Activated T-helper 2 cell treated with anti-CD3 and anti-CD28 coated beads, Interferon-gamma antibody, Interleukin-2, Interleukin-4, amounts not matched to agents 10 μg/mL and 5 μg/mL and 100 μg/mL, durations not matched to agents 14 hours and 24 hours and 36 hours (primary cell): ENCODE measurements at places on chromosomes 6 and 20.
A peak's percentile ranks its signal among the peaks of the same experiment; 100 is the strongest.

GRCh38 chr6:109483735-109484057 lies 677 bp upstream of the ZBTB24 start:
- H3K4me1 ChIP-seq = peaks cover 44% of the 10 kb centered on the region
- DNase-seq = no peak
- H3K27ac ChIP-seq = peak overlapping the region; percentile 42
- H3K4me3 ChIP-seq = peak overlapping the region; percentile 73
- H3K27me3 ChIP-seq = no peaks in the 10 kb centered on the region

- no peak for DNase-seq
- H3K27me3 ChIP-seq = no peaks in the 10 kb centered on the region
- no peak overlapping the region for H3K27ac ChIP-seq
- no peak overlapping the region for H3K4me3 ChIP-seq
- peaks cover 25% of the 10 kb centered on the region for H3K4me1 ChIP-seq
- peaks cover 29% of the 10 kb centered on the region for H3K36me3 ChIP-seq
Measured at GRCh38 chr6:118859517-118860064, 34.4 kb upstream of the ASF1A start.

DNA sequence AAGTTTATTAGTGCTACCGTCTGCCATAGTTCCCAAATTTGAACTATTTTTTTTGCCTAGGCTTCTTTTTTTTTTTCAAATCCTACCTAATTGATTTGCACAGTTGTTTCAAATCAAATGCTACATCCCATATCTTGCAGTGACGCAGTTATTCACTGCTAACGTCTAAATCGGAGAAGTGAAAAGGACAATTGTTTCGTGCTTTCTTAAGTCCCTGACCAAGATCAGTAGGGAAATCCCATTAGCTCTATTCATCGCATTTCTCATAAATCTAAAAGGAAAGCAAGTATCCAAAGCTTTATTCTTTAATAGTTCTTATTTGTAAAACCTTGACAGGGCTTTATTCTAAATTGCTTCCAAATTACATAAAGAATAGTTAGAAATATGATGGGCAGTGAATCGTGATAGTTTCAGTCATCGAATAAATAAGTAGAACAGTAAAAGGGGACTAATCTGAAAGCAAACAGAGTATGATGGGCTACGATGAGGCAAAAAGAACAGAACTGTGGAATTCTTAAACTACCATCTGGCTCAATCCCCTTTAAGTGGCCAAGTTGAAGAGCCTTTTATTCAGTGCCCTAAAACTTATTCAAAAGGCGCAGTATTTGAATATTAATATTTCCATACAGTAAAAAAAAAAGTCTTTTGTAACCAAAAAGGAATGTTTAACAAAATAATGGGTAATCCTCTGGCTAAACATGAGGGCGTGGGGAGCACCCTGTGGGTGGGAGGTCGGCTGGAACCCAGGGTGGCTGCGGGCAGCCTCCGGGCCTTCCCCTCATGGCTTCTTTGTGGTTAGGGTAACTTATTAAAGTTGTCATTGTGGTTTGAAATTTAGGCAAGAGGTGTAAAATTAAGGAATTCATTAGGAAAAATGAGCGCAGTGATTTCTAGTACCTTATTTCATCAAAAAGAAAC lies 3.0 kb upstream of the ARID1B start:
- no peak overlapping the region for H3K4me3 ChIP-seq
- no peak for DNase-seq
- no peaks in the 10 kb centered on the region for H3K27me3 ChIP-seq
- peaks cover 19% of the 10 kb centered on the region for H3K4me1 ChIP-seq

DNA sequence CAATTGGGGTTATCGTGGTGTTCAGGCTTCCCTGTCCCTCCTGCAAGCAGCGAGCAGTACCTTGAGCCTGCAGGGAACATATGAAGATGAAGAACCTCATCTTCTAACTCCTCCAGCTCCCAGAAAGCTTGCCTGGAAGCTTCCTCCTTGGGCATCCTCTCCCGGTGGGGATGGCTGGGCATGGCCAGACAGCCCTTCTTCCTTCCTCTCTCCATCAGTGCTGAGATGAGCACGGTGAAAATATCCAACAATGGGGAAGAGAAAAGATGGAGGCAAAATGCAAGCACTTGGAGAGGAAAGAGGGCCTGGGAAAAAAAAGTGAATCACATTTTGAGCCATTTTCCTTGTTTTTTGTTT lies 107.7 kb upstream of the FOXA2 start:
- H3K27ac ChIP-seq = no peak overlapping the region
- H3K36me3 ChIP-seq = no peaks in the 10 kb centered on the region
- H3K27me3 ChIP-seq = no peaks in the 10 kb centered on the region
- no peaks in the 10 kb centered on the region for H3K4me1 ChIP-seq
- DNase-seq = no peak

DNA sequence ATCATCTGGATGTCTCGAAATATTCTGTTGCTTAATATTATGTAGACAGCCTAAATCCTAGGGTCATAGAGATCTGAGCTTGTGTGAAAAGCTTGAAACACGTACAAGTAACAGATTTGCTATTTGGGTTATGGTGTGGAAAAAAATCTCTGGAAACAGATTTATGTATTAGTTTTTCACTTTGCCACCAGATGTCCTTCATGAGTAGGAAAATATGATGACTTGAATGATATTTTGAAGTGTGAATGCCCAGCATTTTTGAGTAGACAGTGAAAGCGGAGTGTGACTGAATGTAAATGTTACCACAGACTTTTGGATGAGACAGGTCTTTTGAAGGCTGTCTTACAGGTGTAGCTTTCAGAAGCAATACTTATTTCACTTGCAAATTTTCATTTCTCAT lies 4.2 kb upstream of the BMP6 start:
- peaks cover 47% of the 10 kb centered on the region for H3K27me3 ChIP-seq
- no peak overlapping the region for H3K4me3 ChIP-seq
- H3K36me3 ChIP-seq = no peaks in the 10 kb centered on the region
- no peak for DNase-seq

- H3K36me3 ChIP-seq = no peaks in the 10 kb centered on the region
- H3K4me1 ChIP-seq = peaks cover 6% of the 10 kb centered on the region
- peaks cover 40% of the 10 kb centered on the region for H3K27me3 ChIP-seq
- DNase-seq = no peak
- no peak within 1 kb of the TSS for H3K27ac ChIP-seq
- H3K4me3 ChIP-seq = peak within 1 kb of the TSS; percentile 71
Measured at GRCh38 chr6:153131037-153131981, at the start of gene RGS17. Gene RGS17, minus strand, starts transcription at chr6:153131282. Its CDS starts 87,264 bp downstream, at chr6:153044018.

- H3K27me3 ChIP-seq = no peaks in the 10 kb centered on the region
- H3K4me3 ChIP-seq = peak overlapping the region; percentile 45
- peaks cover 82% of the 10 kb centered on the region for H3K4me1 ChIP-seq
Measured at GRCh38 chr20:51529081-51529681, 13.3 kb downstream of the NFATC2 start.

GRCh38 chr20:43746344-43747137 lies 19.7 kb upstream of the GTSF1L start:
- no peak overlapping the region for H3K4me3 ChIP-seq
- H3K27ac ChIP-seq = no peak overlapping the region
- H3K4me1 ChIP-seq = peaks cover 29% of the 10 kb centered on the region
- no peaks in the 10 kb centered on the region for H3K36me3 ChIP-seq
- H3K27me3 ChIP-seq = no peaks in the 10 kb centered on the region
- no peak for DNase-seq

DNA sequence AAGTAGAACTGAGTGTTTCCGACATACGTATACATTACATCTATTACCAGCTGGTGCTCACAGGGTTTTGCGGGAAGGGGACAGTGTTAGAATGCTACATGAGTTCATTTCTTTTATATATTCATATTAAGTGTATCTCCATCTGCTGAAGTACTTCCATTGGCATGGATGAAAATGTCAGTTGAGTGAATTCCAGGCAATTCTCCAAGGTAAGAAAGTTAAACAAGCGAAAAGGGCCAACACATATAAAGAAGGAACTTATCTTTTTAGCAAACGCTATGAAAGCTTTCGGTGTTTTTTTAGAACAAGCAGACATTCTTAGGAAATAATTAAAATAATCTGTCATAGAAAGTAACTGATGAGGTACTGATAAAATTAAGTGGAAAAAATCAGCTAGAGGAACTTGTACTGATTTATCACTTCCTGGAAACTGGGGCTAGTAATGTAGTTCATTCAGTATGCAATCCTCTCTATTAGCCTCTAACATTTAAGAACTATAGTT lies 34.6 kb downstream of the RNF146 start:
- H3K27me3 ChIP-seq = no peaks in the 10 kb centered on the region
- H3K36me3 ChIP-seq = peaks cover 41% of the 10 kb centered on the region
- peak overlapping the region; percentile 2 for H3K4me3 ChIP-seq
- peaks cover 23% of the 10 kb centered on the region for H3K4me1 ChIP-seq

DNA sequence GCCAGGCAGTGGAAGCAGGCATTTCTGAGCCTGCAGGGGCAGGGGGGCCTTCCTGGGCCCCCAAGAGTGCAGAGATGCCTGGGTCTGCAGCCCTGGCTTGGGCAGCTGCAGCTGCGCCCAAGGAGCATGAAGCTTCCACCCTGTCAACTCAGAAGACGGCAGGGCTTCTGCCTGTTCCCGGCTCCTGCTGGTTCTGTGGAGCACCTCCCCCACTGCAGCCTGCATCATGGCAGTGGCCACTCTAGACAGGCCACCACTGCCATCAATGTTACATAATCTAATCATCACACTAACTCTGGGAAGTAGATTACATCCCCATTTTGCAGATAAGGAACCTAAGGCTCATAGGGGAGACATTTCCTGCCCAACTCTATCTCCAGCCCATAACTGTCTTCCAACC lies 21.1 kb upstream of the TOP1 start:
- peaks cover 11% of the 10 kb centered on the region for H3K36me3 ChIP-seq
- H3K4me1 ChIP-seq = peaks cover 67% of the 10 kb centered on the region
- peak overlapping the region; percentile 34 for H3K4me3 ChIP-seq
- DNase-seq = no peak
- H3K27me3 ChIP-seq = no peaks in the 10 kb centered on the region
- H3K27ac ChIP-seq = peak overlapping the region; percentile 83

DNA sequence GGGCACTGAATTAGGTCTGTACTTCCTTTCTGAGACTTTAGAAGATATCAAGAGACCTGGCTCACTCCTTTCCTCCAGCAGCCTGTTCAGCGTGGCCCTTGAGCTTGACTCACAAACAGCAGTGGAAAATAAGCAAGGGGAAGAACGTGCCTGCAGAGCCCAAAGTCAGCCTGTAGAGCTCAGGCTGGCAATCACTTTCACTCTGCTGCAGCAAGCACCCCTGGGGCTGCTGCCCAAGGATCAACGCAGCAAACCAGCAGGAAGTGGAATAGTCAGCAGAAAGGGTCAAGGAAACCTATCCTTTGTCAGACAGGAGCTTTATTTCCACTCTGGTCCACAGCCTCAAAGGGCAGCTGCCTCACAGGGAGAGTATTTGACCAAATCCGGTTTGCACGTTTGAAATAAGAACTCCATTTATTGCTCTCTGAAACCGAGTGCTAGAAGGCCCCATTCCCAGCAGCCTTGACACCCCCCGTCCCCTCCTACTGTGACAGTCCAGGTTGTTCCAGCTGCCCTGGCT lies 77.4 kb downstream of the PRDM1 start:
- peak overlapping the region; percentile 93 for H3K27ac ChIP-seq
- peaks cover 10% of the 10 kb centered on the region for H3K36me3 ChIP-seq
- DNase-seq = peak; percentile 62
- H3K4me3 ChIP-seq = peak overlapping the region; percentile 74

GRCh38 chr6:34540841-34541240 lies 15.3 kb downstream of the SPDEF start:
- no peak overlapping the region for H3K27ac ChIP-seq
- no peak for DNase-seq
- no peak overlapping the region for H3K4me3 ChIP-seq
- H3K27me3 ChIP-seq = no peaks in the 10 kb centered on the region
- no peaks in the 10 kb centered on the region for H3K36me3 ChIP-seq

GRCh38 chr20:13777171-13777601 lies 7.5 kb downstream of the ESF1 start:
- DNase-seq = no peak
- H3K27me3 ChIP-seq = no peaks in the 10 kb centered on the region
- H3K4me3 ChIP-seq = no peak overlapping the region
- peaks cover 26% of the 10 kb centered on the region for H3K4me1 ChIP-seq

GRCh38 chr20:55386686-55387085 lies 618.6 kb downstream of the CBLN4 start:
- no peaks in the 10 kb centered on the region for H3K36me3 ChIP-seq
- H3K4me1 ChIP-seq = no peaks in the 10 kb centered on the region
- DNase-seq = no peak
- no peak overlapping the region for H3K4me3 ChIP-seq
- H3K27me3 ChIP-seq = no peaks in the 10 kb centered on the region

DNA sequence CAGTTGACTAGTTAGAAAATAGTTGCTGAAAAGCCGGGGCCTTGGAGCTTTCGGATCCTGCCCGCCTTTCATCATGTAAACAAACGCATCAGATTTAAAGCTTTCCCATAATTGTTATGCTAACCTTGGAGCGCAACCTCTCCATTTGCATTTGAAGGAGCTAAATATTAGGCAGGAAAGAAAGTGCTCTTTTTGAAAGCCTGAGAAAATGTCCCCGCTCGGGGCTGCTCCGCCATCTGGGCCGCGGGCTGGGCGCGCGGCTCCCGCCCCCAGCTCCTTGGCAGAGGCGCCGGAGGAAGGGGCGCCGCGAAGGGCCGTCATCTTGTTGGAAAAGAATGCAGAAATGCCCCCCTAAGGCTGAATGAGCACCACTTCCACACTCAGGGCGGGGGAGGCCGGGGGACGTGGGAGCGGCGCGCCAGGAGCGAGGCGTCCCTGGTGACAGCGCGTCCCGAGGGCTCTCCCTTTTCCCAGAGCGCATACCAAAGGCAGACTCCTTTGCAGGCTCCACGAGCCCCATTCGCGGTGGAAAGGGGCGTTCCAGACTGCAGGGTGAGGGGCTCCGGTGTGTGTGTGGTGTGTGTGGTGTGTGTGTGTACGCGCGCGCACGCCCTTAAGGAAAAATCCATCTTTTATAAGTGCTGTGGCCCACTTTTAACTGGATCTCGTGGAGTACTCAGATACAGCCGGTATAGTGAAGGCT lies 145.6 kb upstream of the ID4 start:
- no peaks in the 10 kb centered on the region for H3K36me3 ChIP-seq
- H3K27ac ChIP-seq = no peak overlapping the region
- H3K4me1 ChIP-seq = no peaks in the 10 kb centered on the region

DNA sequence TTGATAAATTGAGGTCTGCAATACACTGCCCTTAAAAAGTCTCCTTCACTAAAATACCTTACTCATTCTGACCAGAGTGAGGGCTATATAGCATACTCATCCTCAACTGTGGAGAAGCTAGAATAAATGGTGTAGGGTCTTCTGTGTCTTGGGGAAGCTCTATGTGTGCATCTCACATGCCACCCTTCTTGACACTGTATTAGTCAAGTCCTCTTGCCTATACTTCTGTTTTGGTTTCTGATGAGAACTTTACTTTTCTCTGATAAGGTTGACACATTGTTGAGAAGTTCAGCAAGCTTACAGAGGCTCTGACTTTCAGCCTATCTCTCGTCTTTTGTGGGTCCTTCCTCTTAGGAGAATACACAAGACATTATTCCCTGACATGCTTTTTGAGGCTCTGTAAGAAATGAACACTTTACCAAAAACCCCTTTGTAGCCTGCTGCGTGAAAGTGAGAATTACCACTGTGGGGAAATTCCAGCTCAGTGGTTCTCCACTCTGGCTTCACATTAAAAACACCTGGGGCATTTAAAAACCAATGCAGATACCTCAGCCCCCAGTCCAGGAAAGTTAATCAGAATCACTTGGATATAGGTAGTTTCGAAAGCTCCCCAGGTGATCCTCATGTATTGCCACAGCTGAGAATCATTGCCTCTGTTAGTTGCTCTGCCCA lies 372.1 kb upstream of the HS3ST5 start:
- no peak overlapping the region for H3K4me3 ChIP-seq
- no peak for DNase-seq
- H3K27me3 ChIP-seq = no peaks in the 10 kb centered on the region

- peaks cover 16% of the 10 kb centered on the region for H3K27me3 ChIP-seq
- peaks cover 11% of the 10 kb centered on the region for H3K4me1 ChIP-seq
- H3K36me3 ChIP-seq = no peaks in the 10 kb centered on the region
- no peak for DNase-seq
- no peak overlapping the region for H3K27ac ChIP-seq
Measured at GRCh38 chr20:4763723-4764510, 42.2 kb downstream of the PRND start.
